DMS79 (cell line): ENCODE measurements at places on chromosomes 1 and 21.

- no peak for DNase-seq
Observed at GRCh38 chr1:11740258-11741192, 4.6 kb downstream of the AGTRAP start.

DNA sequence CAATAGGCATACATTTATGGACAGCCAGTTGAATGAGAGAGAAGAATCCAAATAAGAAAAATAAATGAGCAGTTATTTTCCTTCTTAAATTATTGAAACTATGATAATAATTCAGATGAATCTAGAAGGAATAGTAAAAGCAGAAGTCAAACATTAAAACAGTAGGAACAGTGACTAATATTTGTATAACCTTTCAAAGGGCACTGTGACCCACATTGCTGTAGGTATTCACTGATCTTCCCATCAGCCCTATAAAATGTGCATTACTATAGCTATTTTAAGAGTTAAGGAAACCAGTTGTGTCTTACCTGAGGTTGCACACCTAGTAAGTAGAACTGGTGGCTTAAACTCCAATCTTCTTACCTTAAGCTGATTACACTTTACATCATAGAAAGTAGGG lies 102.8 kb upstream of the ARTN start:
- no peak for DNase-seq

DNA sequence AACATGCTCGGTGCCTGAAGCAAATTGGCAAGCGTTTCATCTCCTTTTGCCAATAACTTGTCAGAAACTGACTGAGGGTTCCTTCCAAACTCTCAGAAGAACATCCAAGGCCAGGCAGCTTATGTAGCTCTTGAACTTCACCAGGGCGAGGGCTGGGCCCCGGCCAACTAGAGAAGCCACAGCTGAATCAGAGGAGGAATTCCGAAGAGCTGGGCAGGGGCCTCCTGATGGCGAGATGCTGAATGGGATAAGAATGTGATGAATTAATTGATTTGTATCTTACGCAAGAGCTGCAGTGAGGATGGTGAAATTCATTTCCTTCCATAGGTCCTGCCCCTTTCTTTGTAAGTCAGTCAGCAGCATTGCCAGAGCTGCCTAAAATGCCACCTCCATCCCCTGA lies 345.8 kb downstream of the KIF26B start:
- peak; percentile 5 for DNase-seq

DNA sequence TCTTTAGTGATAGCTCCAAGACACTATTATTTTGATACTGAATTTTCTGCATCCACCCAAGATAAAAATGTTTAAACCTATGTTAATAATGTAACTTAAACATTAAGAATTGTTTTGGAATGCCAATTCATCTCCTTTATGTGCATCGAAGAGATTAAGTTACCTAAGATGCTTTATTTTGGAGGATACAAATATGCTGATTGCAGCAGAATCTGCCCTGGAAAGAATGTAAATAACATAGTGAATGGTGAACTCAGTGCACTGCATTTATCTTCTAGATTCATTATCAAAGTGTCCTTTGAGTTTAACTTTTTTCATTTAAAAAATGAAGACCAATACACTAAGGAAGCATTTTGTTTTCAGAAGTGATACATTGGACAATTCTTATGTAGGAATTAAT lies 757.2 kb downstream of the MRPL39 start:
- no peak for DNase-seq

- no peak for DNase-seq
Observed at GRCh38 chr1:81887421-81888144, 86.8 kb downstream of the ADGRL2 start.

GRCh38 chr1:179708434-179709195 lies 34.5 kb upstream of the FAM163A start:
- no peak for DNase-seq

DNA sequence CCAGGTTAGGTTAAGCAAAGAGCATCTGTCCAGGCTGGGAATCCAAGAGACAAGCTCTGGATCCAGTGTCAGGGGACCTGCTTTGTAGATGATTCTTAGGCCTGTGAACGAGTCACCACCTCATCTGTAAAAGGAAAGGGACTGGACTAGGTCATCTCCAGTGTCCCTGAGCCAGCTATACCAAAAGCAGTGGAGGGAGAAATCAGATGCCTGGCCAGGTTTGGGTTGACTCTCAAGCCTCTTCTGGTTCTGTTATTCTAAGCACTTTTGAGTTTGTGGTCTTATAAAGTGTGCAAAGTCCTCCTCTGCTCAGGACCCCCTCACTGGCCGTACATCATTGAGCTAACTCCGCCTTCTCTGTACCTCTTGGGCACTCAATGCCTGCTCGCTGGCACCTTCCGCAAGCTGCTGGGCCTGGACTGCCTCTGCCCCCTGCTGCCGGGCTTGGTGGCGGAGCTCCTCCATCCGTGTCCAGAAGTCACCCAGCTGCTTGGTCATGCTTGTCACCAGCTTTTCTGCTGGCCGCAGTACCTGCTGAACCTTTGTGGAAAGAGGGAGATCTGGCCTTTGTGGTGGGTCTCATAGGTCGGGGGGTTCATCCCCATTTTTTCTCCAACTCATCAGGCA lies 33.6 kb downstream of the CAMK1G start:
- no peak for DNase-seq

DNA sequence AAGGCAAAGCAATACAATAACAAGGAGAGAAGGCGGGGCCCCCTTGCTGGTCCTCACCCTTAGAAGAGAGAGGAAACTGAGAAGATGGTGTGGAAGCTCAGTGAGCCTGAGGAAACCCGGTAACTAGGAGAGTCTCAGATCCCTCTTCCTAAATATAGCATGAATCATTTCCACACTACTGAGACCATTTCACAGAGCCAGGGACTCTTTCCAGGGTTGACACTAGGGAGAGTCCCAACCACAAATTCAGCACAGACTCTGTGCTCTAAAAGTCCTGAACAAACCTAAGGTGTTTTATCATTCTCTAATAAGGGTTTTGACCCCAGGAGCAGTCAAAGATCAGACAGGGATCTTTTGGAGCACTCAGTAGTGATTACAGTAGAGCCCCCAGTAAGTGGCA lies 647.7 kb downstream of the KCNT2 start:
- no peak for DNase-seq

- no peak for DNase-seq
Observed at GRCh38 chr1:78790174-78790573, 140.5 kb downstream of the IFI44 start.

GRCh38 chr1:171017426-171017825 lies 73.3 kb upstream of the FMO3 start:
- no peak for DNase-seq

GRCh38 chr21:42616446-42616845 lies 37.0 kb upstream of the PDE9A start:
- DNase-seq = no peak

DNA sequence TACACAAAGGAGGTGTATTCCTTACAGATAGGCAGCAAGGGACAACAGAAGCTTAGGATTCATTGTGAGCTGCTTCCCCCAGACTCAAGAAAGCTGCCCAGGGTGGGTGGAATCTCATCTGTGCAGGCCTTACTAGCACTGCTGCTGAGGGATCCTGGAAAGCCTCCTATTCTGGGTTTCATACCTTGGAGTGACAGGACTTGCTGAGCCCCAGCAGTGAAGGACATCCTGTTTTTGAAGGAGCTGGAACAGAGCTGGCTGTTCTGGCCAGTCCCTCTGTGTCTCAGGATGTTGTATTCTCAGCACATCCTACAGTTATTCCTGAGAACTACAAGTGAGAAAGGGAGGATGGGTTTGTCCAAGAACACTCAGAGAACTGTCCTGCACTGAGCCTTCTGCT lies 486.3 kb downstream of the PTPRU start:
- DNase-seq = no peak

DNA sequence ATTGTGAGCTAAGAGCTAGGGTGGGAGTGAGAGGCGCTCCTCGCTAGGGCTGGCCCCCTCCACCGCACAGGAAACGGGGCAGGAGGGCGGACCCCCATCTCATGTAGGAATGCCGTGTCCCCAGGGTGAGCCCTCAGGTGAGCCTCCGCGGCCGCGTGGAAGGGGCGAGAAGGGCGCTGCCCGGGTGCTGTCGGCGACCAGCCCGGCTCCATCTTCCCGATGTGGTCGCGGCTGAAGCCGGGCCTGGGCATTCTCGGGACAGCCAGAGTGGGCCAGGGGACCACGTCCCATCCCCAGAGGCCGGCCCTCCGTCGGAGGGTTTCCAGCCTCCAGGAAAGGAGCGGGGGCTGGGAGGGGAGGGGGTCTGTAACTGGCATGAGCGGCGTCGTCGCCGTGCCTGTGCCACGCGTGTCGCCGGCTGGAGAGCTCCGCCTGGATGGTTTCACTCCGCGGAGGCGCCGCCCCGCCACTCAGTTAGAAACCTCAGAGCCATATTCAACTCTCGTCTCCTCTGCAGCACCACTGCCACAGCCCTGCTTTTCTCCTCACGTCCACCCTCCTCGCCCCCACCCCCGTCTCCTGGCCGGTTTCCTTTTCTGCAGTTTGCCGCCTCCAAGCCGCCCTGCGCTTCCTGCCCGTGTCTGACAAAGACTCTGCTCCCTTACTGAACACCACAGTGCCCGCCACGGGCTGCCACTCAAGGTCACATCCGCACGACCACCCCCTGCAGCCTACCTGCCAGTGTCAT lies at the start of gene TMEM269:
TMEM269 (plus strand) TSS at position 46 of the 748 bp plus-strand sequence. CDS start 4,903 bp downstream, outside the sequence.
- no peak for DNase-seq

DNA sequence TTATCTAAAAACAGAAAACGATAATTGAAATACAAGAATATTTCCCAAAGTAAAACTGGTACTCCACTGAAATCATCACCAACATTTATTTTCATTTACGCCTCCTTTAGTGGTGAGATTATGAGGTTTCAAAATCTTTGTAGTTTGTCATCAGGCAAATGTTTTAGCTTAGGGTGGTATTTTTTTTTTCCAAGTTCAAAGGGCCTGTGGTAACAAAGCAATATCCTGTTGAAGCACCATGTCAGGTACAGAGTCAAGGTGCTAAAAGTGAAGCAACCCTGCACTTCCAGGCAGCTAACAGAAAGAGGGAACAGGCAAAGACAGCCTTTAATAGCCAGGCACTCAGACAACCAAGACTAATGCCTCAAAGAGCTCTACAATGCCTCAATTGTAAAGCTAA lies 89.2 kb downstream of the JAK1 start:
- no peak for DNase-seq

GRCh38 chr1:43346636-43347035 lies 9.0 kb downstream of the MPL start:
- no peak for DNase-seq

- no peak for DNase-seq
Observed at GRCh38 chr1:163980394-163980793, 578.6 kb upstream of the PBX1 start.

DNA sequence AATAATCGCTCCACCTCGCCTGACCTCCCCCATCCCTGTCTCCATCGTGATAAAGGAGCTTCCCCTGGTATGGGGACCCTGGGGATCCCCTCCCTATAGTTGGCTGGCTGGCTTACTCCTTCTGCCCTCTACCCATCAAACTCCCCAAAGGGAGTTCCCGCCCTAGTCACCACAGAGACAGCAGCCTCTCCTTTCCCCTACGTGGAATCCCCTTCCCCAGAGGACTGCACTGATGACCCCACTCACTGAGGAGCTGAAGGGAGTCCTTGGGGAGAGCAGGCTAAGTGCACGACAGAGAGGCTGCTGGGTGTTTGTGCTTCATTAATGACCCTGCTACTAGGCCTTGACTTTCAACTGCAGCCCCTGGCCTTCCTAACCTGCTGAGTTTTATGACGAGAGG lies 1.9 kb downstream of the CADM3 start:
- DNase-seq = no peak

- DNase-seq = no peak
Observed at GRCh38 chr1:206556750-206557635, 49.7 kb downstream of the RASSF5 start.

- DNase-seq = no peak
Observed at GRCh38 chr21:25734654-25734903, 125 bp downstream of the ATP5PF start.

DNA sequence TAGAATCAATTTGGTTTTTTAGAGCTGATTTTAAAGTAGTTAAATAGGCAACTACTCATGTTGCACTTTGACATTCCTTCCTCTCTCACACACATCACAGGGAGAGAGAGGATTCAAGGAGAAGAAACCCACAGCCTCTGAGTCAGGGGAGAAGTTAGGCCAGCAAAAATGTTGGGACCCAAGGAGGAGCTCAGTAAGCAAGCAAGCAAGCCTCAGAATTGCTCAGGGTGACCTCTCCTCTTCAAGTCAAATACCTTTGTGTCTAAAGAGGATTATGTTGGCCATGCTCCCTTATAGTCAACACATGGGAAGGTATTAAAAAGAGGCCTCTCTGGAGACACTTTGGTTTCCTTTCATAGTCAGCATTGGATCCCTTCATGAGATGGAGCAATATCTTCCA lies 80.5 kb upstream of the WARS2 start:
- DNase-seq = no peak

GRCh38 chr1:94746635-94747525 lies 73.3 kb upstream of the SLC44A3 start:
- DNase-seq = no peak

GRCh38 chr1:245645894-245646293 lies 491.1 kb downstream of the KIF26B start:
- DNase-seq = no peak

GRCh38 chr1:25809929-25810328 lies 9.8 kb upstream of the MTFR1L start:
- DNase-seq = no peak

GRCh38 chr1:27095576-27095975 lies 59.3 kb downstream of the SLC9A1 start:
- DNase-seq = no peak

DNA sequence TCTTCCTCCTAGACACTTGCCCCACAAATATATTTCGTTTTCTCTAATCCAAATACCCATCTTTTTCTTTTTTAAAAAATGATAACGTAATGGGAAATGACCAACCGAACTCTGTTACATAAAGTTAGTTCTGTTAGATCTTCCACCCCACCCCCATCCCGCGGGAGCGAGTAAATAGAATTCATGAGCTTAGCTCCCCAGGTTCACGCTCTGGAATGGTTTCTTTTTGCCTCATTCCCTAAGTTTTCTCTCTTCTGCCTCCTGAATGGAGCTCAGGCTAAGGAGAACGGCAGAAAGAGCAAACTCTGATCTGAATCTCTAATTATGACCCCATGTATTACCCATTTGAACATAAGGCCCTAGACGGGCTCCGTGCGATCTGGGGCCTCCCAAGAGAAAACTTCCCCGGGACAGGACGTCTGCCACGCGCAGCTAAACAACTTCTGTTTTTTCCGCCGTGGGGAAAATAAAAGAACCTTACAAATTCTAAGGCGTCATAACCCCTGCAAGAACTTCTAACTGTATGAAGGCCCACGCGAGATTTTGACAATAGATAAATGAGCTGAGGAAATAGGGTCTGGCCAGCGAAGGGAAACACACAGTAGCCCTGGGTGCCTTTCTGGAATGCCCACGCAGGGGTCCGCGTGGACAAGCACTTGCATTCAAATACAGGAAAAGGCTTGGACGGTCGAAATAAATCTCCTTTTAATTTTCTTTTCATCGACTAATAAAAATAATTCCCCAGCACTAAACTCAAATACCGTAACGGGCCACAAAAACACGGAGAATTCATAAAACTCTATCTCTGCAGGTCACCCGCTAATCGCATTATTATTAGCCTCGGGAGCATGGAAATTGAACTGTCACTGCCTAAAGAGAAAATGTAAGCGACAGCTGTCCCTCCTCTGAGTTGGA lies 2.2 kb downstream of the TBX15 start:
- DNase-seq = no peak
